ENCODE measurements at places on chromosomes 7 and 10.

GRCh38 chr10:63520500-63521415 lies at the start of gene REEP3:
TSS of gene REEP3 (plus strand) at chr10:63521401. CDS start at chr10:63521546, 145 bp downstream.
- DNase-seq: peak; percentile 23

- DNase-seq: no peak
These were observed 74.2 kb downstream of the FAM107B start for GRCh38 chr10:14700546-14700945.

DNA sequence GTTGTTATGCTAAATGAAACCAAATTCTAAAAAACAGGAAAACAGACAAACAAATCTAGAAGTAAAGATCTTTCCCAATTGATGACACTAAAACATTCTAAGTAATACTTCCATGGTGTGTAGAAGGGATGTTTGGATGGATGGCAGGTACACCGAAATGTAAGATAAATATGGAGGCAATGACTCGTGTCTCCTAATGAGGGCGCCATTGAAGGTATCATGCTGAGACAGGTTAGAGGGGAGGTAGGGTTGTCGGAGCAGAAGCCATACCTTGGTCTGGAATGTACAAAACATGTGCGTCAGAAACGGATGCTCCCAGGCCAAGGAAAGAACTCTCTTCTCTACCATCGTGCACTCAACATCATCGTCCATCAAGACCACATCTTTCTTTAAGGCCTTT lies 101.4 kb downstream of the PRKCQ start:
- DNase-seq: no peak

DNA sequence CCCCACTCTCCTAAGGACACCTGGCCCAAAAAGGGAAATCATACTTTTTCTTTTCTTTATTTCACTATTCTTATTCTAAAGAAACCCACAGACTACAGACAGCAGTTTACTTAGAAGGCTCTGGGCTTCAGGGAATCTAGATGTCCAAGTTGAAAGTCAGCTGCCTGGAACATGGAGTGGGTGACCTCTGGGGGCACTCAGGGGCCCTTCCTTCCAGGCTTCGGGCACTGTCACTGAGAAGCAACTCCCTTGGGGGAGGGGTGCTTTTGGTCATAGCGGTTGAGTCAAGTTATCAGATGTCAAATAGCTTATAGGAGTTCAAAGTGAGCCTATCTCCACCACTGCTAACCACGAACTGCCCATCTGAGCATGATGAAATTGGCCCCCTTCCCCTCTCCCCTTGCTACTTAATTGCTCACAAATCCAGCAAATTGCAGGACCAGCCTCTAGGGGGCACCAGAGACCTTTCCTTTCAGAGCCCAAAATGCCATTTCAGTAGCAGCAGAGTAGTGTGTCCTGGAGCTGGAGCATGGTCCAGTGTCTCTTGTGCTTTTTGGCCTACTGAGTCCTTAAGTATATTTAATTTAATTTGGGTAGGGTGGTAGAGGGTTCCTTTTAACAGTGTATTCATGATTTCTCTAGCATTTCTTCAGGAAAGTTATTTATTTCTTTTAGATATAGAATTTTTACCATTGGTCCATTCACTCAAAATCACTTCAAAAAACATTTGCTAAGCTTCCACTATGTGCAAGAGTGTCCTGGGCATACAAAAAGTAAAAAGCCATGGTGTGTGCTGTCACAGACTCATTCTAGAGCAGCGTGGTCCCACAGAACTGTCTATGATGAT lies 463.8 kb downstream of the KCNMA1 start:
- DNase-seq: peak; percentile 25

- no peak for DNase-seq
These were observed 66.0 kb downstream of the ANLN start for GRCh38 chr7:36455646-36456045.

GRCh38 chr7:117961235-117961634 lies 88.0 kb upstream of the CTTNBP2 start:
- DNase-seq: no peak

DNA sequence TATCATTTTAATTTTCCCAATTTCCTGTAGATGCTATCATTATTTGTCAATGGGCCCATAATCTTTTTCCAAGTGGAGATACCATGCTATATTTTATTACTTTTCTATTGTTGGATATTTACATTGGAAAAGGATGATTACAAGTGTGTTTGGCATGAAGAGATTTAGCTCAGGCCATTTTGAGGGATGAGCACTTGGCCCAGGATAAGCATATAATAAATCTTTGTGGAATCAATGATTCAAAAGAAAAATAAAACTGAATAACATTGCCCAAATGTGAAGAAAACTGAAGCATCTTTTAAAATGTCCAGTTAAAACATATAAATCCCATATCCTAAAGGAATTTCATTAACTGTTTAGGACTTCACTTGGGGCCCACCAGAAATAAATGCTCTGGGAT lies 260.9 kb upstream of the BMPER start:
- no peak for DNase-seq

GRCh38 chr7:93238748-93239147 lies 6.6 kb downstream of the VPS50 start:
- no peak for DNase-seq

DNA sequence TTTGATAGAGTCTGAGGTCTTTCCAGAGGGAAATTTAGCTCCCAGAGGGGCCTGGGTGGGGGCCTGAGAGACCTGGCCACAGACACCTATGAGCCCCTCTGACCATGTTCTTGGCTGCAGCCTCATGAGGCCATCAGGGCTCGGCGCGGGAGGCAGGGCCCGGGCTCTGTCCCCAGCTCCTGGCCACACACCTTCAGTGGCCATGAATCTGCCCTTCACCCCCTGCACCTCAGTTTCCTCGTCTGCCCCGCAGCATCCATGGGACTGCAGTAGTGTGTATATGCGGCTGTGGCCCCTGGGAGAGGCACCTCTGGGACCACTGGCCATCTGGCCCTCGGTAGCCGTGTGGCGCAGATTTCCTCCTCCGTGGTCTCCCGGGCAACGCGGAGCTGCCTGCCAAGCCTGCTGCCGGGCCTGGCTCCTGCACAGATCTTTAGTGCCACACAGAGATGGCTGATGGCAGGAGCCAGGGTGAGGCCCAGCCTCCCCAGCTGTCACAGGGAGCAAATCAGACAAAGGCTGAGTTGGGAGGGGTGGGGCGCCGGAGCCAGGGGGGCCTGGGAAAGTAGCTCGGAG lies 23.6 kb upstream of the ADCYAP1R1 start:
- no peak for DNase-seq

GRCh38 chr10:127195041-127195506 lies 1.3 kb downstream of the INSYN2A start:
- no peak for DNase-seq

DNA sequence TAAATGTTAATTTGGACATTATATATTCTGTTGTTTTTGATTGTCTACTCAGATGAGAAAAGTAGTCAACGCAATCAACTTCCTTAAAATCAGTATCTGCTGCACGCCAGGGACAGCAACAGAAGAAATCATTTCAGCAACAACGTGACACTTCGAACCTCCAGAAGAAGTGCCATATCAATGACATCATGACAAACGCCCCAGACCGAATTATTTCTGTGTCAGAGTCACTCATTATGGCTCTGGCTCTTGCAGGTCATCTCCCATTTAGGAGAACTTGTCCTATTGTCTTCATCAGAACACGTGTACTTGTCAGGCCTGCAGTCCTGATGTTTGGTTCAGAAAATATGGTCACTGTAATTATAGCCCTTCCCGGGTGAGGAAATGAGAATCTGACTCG lies 276.3 kb downstream of the ADARB2 start:
- DNase-seq: no peak

GRCh38 chr7:4742051-4742573 lies 33.3 kb upstream of the AP5Z1 start:
- DNase-seq: no peak

- DNase-seq: no peak
These were observed 186.3 kb downstream of the PTPRN2 start for GRCh38 chr7:158401295-158401694.

GRCh38 chr10:52895059-52895458 lies 122.5 kb upstream of the MBL2 start:
- DNase-seq: no peak

GRCh38 chr7:113810080-113810744 lies 108.6 kb downstream of the PPP1R3A start:
- no peak for DNase-seq

DNA sequence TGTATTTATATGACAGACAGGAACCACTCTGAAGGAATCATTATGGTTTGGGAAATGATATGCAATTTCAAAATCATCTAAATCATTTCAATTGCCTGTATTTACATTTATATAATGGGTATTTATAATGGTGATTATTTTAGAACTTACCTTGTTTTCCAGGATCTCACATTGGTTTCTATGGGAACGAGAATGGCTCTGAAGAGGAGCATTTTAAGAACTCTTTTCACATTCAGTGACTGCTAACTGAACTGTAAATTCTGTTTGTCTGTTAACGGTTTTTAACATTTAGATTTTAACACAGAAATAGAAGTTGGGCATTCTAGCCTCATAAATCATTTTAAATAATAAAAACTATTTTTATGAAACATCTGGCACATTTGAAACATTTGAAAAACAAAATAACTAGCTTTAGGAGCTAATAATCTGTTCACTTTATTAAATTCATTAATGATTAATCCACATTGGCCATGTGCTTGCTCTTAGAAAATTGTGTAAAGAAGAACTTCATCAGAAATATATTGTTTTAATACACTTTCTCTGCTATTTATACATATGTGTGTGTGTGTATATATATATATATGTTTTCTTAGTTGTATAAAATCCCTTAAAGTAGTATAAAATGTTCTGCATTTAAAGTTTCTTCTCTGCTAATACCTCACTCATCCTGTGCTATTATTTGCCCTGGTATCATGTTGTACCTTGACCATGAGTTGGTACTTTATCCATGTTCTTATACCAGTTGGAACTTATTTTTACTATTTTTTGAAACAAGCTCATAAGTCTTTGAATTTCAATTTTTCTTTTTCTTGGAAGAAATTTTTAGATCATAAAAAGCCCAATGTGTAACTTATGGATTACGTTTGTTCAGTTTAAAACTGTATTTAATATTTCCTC lies 8.7 kb upstream of the SEM1 start:
- DNase-seq: no peak

GRCh38 chr7:91288208-91288824 lies 24.1 kb downstream of the FZD1 start:
- no peak for DNase-seq

GRCh38 chr7:45869426-45869825 lies 3.5 kb downstream of the CCDC201 start:
- DNase-seq: no peak
